ENCODE measurements at places on chromosomes 2 and 18. TPM values are rescaled to one million over a fixed set of nuclear protein-coding genes. Genes with fewer than 3 reads are reported as not detected.

GRCh38 chr2:154850532-154850931 is 152.0 kb downstream of the KCNJ3 start:
- no peak for DNase-seq

- no peak for DNase-seq
These were observed 31.9 kb upstream of the CREG2 start for GRCh38 chr2:101419096-101419663.

DNA sequence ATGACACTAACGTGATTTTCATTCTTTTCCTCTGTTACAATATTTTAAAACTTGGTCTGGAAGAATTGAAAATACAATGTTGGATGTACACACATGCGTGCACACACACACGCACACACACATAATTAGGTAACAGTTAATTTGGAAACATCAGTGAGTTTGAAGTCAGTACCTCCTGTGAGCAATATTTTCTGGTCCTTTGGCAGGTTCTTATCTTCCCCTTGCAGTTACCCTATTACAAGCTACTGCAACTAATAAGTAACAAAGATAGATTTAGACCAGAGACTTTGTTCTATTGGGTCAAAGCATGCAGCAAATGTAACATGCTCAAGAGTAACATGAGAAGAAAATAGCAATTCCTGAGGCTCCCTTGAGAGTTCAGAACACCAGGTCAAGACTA is 73.3 kb downstream of the ZNF385B start:
- no peak for DNase-seq

DNA sequence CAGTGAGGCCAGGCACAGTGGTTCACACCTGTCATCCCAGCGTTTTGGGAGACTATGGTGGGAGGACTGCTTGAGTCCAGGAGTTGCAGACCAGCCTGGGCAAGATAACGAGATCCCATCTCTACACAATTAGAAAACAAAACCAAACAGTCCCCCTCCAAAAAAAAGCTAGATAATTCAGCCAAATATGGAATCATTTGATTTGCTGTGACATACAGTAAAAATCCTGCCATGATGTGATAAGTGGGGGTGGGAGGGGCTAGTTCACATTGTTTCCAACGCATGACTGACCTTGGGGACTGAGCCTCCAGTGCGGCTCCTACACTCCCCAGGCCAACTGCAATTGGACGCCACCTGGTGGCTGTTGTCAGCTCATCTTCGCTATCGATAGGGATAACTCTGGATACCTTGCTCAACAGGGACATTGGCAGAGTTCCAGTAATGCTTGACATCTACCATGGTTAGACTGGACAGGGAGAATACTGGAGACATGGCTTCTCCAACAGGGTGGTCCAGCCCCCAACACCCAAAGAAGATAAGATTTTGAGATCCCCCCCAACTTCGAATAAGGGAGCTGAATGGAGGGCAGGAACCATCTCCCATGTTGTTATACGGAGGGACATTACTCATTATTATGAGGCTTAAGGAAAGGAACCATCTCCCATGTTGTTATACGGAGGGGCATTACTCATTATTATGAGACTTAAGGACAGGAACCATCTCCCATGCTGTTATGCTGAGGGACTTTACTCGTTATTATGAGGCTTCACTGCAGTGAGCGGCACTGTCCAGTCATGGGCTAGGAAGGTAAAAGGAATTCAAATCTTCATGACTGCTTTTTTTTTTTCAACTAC is 135.9 kb downstream of the TGIF1 start:
- peak; percentile 67 for DNase-seq

DNA sequence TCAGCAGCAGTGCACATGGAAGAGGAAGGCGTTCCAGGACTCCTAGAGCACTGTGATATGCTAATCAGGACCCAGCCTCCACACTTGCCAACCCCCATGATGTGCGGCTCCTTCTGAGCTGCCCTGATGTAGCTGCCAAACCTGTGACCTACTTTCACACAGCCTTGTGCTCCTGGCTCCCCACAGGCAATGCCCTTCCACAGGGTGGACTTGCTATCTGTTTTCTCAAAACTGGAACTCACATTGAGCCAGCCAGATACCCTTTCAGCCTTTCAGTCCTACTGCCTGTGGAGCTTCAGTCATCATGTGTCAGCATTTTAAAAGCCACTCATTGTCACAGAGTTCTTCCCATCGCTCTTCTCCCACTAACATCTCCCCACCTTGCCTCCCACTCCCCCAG is 181.6 kb downstream of the AFF3 start:
- DNase-seq, result peak; percentile 59

GRCh38 chr18:31876707-31877106 is 66.2 kb downstream of the TRAPPC8 start:
- DNase-seq, result no peak

DNA sequence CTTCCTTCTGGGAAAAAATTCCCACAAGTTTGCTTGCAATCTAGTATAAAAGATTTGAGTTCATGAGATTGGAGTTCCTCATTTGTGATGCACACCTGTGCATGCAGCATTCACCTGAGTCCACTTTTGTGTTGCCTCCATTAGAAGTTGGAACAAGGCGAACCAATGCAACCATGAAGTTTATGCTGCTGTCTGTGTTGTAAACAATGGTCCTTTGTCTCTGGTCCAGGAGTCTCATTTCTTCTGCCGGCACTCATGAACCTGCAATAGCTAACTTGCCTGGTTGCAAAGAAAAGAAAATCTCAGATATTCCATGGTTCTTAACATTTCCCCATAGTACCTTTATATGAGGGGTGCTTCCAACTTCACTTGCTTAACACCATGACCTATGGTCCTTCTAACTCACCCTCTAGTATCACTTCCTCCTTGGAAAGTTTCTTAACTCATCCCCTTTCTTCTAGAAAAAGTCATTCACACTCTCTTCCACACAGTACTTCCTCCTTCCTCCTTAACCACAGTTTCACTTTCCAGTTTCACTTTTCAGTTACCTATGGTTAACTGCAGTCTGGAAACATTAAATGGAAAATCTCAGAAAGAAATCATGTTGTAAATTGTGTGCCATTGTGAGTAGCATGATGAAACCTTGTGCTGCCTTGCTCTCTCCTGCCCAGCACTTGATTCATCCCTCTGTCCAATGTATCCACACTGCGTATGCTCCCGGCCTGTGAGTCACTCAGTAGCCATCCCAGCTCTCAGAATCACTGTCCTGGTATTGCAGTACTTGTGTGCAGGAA is 128.8 kb upstream of the TRIB2 start:
- DNase-seq, result no peak

GRCh38 chr2:55518841-55519165 is 715 bp upstream of the CFAP36 start:
- DNase-seq, result no peak

DNA sequence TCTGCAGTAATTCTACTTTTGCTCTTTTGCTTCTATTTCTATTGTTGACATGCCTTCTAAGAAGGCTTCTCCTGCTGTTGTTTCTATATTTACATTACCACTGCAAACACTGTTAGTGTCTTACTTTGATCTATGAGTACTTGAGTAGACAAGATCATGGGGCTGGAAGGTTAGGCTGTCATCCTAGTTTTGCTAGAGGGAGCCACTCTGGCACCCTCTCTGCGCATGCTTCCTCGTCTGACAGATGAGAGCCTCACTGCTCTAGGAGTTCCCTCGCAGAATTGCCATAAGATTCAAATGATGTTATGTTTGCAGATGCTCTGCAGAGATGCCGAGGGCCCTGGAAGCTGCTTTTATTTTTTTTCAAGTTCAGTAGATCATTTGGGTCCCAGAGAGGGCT is 185.6 kb downstream of the RNF144A start:
- no peak for DNase-seq

DNA sequence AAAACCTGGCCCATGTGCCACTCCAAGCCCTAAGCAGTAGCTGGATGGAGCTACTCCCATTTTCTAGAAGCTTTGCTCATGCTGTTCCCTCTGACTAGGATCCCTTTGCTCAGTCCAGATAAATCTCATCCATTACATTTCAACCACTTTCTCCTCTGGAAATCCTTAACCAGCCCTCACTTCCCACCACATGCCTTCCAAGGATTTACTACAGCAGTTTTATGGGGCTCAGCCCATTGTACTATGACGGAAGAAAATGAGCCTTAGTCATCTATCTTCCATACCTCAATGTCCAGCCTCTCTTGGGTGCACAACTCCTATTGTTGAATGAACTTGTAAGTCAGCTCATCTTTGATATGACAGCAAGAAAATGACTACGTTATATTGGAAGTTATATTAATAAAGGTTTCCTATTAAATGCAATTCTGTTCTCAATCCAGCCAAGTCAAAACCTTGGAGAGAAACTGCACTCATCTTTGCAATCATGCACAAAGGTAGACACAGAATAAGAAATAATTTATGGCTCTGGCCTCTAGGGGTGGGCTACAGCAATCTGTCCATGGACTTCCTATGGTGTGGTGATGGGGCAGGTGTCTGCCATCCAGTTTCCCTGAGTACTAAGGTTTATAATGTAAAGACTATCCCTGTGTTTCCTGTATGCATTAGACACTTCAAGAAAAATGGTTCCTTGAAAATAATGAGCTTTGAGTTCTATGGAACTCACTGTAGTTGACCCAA is 3.4 kb downstream of the B4GALT6 start:
- DNase-seq, result no peak

DNA sequence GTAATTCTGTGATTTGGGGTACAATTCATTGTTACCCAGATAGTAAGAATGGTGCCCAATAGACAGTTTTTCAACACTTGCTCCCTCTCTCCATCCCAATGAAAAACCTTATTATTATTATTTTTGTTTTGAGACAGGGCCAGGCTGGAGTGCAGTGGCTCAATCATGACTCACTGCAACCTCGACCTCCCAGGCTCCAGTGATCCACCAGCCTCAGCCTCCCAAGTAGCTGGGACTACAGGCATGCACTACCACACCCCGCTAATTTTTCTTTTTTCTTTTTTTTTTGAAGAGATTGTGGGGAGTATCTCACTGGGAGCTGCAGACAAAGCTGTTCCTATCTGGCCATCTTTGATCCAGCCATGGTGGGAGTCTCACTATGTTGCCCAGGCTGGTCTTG is 7.2 kb downstream of the TGFA start:
- no peak for DNase-seq

GALNT14 gene
- 0.61 TPM for total RNA-seq

DLX2 gene
- total RNA-seq, result not detected

ANKRD30B gene
- not detected for total RNA-seq

CHPF gene
- 79.9 TPM for total RNA-seq
